ENCODE measurements at places on chromosomes 6 and 20.

DNA sequence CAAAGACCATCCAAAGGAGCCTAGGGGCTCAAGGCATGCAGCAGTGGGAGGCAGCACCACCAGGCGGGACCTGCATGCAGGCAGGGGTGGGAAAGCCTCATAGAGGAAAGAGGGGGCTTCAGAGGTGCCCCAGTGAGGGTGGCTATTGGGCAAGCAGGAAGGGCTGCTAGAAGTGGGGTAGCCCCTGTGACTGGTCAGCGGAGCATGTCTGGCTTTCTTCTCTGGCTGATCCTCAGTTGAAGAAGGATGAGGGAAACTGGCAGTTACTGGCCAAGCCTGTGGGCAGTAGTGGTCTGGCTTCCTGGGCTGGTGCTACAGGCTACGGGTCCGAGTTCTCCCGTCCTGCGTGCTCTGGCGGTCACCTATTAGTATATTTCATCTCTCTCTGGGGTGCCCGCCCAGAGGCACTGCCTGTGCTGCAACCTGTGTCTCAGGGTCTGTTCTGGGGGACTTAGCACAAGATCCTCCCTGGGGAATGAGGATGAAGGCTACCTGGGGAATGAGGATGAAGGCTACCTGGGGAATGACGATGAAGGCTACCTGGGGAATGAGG is 35.9 kb upstream of the CST7 start:
- DNase-seq: no peak

DNA sequence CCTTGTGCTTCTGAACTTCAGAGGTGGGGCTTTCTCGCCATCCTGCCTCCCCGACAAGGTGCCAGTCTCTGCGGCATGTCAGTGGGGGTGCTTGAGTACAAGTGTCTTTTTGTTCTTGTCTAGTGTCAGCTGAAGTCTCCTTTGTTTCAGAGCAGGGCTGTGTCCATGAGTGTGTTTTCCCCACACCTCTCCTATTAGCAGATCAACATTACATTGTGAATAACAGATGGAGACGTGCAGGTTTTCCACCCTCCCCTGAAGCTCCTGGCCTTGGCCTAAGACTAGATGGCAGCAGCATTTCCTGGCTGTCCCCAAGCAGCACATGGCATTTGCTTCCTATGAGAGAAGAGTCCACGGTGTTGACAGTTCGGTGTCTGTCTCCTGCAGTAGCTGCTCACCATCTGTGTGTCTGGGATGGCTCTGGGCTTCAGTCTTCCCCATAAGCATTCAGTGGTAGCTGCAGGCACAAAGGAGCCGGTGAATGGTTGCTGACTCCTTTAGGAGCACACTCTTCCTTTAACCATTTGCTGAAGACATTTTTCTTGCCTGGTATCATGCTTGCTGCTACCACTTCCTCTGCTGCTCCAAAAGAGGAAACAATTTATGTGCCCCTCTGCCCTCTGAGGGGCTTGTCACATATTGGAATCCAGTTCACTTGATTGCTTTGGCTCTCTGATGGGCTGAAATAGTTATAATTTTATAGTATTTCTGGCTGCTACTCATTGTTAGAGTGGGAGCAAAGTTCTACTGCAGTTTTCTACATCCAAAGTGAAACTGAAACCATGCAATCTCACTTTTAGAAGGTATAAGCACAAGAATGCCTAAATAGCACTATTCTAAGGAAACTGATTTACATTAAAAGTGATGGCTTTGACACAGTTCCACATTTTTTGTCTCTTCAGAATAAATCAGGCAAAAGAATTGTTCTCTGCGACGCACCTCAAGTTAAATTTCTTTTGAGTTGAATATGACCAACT is 913.0 kb downstream of the C6orf118 start:
- no peak for DNase-seq

- DNase-seq: peak; percentile 63
These were observed 127.5 kb downstream of the PKHD1 start for GRCh38 chr6:51959744-51960383.

DNA sequence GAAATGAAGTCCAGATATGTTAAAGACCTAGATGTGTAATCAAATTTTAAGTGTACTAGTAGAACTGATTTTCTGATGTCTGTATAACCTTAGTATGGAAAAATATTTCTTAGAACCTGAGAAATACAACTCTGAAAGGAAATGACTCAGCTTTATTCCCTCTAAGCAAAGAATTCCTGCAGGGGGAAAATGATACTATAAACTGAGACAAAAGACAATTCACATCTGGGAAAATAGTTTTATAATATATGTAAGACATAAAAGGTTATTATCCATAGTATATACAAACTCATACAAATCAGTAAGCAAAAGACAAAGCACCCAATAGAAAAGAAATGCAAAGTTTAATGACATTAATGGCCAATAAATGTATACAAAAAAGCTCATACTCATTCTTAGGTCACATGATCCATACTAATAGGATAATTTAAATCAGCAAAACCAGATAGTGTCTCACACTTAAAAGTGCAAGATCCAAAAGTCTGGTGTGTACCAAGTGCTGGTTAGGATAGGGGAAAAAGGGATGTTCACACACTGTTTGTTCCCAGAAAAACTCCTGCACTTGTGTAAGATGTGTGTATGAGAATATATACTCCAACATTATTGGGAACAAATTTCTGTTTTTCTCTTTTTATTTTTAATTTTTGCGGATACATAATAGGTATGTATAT is 22.6 kb downstream of the RNF217 start:
- DNase-seq: no peak

DNA sequence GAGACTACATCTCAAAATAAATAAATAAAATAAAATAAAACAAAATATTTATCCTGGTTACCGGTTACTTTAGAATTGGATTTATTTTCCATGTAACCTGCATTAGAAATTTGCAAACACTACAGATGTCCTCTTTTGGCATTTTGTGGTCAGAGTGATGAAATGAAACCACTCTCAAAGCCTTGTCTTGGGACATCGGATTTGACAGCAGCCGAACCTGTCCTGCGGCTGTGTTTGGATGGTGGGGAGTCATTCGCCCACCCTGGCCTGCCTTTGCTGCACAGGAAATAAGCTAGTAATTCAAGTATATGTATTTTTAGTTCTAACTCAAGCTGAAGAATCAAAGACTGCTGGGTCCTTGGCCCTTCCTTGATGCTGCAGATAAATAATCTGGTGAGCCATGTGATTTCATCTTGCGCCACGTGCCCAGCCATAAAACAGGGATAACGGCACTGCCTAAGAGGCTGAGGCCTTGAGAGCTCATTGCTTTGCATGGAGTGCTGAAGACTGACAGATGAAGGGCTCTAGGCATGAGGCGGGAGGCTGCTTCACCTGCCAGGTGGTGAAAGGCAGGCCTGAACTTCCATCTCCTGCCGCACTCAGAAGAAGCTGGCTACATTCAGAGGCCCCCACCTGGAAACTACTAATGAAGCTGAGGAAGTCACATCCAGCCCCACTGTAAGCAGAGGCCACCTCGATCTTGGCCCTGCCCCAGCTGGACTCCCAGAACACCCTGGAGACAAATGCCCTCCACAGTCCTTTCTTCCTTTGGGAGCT is 76.9 kb downstream of the NOL4L start:
- DNase-seq: no peak

- no peak for DNase-seq
These were observed 131.7 kb upstream of the MLIP start for GRCh38 chr6:53979468-53980067.

- no peak for DNase-seq
These were observed 31.7 kb upstream of the SCUBE3 start for GRCh38 chr6:35181933-35182612.

GRCh38 chr6:48151142-48151541 is 40.1 kb upstream of the PTCHD4 start:
- DNase-seq: no peak

GRCh38 chr6:21970569-21971300 is 326.1 kb downstream of the PRL start:
- no peak for DNase-seq

GRCh38 chr20:51446656-51447055 is 95.9 kb downstream of the NFATC2 start:
- DNase-seq: no peak

GRCh38 chr6:39092124-39092523 is 22.9 kb downstream of the SAYSD1 start:
- no peak for DNase-seq

DNA sequence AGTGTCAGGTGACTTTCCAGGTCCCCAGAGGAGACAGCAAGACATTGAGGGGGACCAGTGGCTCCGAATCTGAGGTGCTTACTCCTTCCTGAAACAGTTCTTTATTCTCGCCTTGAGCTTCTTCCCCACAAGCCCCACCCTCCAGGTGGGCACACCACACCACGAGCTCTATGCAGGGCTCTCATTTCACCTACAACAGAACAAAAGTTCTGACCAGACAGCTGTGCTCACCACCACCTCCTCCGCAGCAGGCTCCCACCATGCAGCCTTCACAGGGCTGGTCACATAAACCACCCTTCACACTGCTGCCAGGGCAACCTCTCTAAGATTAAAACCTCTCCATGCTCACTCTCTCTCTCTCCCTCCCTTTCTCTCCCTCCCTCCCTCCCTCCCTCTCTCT is 384.5 kb upstream of the ARID1B start:
- no peak for DNase-seq

DNA sequence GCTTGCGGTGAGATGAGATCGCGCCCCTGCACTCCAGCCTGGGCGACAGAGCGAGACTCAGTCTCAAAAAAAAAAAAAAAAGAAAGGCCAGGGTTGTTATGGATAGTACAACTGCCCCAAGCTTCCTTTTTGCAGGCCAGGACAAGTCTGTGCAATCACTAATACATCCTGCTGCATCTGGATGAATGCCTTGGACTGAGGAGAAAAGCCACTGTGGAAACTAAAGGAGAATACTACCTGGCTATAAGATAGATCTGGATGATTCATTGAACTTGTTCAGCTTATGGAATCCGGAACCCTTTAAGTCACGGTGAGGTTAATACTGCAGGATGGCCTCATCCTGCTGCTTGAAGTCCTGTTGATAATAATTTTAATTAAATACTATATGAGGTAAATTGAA is 278.2 kb downstream of the TFAP2A start:
- no peak for DNase-seq

DNA sequence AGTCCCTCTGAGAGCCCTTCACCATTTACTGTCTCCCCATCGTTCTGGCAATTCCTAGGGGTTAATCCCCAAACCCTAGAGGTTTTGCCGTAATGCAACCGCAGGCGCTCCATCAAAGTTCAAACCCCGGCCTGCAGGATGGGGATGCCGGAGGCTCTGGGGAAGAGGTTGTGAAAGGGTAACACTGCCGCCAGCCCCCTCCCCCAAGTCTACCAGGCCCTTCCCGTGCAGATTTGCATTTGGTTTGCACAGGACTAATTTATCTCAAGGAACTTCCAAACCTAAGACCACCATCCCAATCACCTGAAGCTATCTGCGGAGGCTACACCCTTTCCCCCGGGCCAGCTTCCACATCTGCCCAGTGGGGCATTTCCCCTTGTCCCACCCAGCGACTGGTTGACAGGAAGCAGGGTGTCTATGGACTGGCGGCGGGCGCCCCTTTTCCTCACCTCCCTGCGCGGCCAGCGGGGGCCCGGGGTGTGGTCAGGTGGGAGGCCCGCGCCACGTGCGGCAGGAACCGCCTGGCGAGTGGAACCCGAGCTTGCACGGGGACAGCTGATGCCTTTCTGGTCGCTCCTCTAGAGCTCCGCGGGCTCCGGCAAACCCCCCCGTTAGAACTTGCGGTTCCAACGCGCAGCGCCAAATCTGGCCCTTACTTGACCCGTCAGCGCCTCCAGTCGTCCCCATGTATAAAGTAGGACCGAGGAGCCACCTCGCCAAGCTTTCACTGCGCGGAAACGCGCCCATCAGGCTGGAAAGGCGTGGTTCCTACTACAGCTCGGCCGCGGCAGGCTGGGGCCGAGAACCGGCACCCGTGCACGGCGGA is 9.4 kb upstream of the SLC4A11 start:
- DNase-seq: peak; percentile 39

DNA sequence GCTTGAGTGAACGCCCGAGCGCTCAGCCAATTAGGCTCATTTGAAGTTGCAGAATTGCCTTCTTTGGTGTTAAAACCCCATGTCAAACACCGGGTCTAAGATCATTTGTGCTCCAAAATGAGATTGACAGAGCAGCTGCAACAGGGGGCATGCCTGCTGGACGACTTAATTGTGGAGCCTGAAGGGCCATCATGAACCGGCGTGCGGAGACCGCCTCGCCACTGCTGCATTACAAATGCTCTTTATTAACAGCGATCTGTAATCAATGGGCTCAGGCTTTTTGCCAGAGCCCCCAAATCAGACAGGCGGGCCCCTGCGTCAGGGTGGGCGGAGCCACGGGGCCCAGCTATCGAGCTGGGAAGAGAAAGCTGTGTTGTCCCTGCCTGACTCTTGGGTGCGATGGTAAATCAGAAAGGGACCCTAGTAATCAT is 183.2 kb downstream of the SIM1 start:
- DNase-seq: no peak

DNA sequence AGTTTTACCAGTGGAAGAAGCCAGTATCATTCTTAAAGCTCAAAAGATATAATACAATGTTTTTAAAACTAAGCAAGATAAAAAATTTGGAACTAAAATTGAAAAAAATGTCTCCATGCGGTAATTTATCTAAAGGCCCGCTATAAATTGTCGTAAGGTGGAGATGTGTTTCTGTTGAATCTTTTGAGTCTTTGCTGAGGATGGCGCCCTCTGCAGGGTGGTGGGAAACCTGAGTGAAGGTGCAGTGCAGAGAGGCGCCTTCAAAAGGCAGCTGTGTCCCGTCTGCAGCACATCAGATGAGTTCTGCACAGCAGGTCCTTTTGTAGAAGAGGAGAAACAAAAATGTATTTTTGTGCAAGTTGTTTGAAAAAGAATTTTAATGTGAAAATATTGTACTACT is 29.4 kb upstream of the KIF25 start:
- DNase-seq: peak; percentile 57

DNA sequence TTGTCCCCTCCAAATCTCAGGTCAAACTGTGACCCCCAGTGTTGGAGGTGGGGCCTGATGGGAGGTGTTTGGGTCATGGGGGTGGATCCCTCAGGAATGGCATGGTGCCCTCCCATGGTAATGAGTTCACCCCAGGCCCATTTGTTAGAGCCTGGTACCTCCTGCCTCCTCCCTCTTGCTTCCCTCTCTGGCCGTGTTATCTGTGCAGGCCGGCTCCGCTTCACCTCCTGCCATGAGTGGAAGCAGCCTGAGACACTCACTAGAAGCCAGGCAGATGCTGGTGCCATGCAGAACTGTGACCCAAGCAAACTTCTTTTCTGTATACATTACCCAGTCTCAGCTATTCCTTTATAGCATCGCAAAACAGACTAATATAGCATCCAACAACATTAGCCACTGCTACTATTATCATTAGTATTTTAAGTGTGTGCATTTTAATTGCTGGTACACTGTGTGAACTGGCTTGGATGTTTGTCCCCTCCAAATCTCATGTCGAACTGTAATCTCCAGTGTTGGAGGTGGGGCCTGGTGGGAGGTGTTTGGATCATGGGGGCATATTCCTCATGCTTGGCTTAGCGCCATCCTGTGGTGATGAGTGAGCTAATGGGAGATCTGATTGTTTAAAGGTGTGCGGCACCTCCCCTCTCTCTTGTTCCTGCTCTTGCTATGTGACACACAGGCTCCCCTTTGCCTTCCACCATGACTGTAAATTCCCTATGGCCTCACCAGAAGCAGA is 12.2 kb upstream of the OSER1 start:
- no peak for DNase-seq

Measured in activated naive CD4-positive, alpha-beta T cell treated with anti-CD3 and anti-CD28 coated beads, Interleukin-2, amount 10 ng/mL, durations not matched to agents 7 days and 5 days (primary cell).